ENCODE measurements at places on chromosomes 2 and 18.

GRCh38 chr2:97910403-97911205 lies 85.1 kb downstream of the TMEM131 start:
- no peak for DNase-seq

DNA sequence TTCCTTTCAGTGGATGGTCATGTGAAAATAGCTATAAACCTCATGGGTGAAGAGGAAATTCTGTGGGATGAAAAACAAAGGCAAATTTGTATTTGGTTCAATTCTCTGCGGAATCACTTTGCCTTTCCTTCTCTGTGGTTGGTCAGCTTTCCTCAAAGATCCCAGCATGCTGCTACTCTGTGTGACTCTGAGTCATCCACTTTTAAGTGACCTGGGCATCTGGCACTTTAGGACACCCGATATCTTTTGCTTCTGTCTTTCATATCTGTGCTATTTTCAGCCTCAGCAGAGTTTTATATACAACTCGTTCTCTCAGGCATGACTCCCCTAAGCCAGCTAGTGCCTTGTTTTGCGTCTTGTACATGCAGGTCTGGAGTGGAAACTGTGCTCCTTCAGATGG lies 217.0 kb upstream of the PIEZO2 start:
- no peak for DNase-seq

GRCh38 chr2:67616749-67617148 lies 219.6 kb downstream of the ETAA1 start:
- DNase-seq, result no peak

- no peak for DNase-seq
These were observed 15.7 kb upstream of the ACVR2A start for GRCh38 chr2:147829106-147829505.

DNA sequence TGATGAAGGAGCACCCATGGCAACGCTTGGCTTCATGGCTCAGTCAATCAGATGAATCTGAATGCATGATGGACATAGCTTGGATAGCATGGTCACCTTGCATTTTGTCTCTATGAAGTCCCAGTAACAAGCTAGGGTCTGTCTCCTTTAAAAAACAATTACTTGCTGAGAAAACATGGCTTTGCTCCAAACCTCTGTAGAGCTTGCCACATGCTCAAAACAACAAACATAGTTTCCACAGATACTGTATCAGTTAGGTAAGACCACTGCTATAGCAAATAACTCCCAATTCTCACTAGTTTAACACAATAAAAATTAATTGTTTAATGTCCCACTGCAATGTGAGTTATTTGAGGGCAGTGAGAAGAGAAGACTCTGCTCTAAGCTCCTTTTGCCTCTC lies 401.0 kb downstream of the IRS1 start:
- DNase-seq, result no peak

- no peak for DNase-seq
These were observed 47.3 kb downstream of the LDLRAD4 start for GRCh38 chr18:13265911-13266217.

DNA sequence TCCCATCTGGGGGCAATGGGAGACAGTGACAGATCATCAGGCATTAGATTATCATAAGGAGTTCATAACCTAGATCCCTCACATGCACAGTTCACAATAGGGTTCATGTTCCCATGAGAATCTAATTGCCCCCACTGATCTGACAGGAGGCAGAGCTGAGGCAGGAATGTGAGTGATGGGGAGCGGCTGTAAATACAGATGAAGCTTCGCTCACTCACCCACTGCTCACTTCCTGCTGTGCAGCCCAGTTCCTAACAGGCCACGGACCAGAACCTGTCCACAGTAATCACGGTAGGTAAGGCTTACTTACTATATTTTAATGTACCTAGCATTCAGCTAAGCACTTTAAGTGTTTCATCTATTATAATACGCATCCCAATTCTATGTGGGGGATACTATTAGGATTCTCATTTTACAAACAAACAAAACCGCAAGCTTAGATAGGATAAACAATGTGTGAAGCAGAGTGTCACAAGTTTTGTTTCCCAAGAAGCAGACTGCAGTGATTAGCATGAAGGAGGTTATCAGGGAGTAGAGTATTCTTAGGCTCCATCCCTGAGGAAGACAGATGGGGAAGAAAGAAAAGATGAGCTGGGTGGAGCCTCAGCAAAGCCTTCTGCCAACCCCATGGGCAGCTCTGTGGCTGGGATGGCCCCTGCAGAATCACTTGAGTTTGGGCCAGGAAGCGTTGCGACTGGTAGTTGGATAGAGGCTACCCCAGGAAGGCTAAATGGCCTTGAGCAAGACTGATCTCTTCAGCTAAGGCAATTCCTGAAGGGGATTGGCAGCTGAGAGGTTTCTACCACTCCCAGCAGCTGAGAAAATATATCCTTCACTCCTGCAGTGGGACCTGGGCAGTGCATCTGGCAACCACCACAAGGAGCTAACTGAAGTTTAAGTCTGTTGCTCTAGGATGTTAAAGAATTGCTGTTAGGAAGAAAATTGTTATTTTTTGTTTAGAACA lies 133.1 kb downstream of the MREG start:
- DNase-seq, result no peak

DNA sequence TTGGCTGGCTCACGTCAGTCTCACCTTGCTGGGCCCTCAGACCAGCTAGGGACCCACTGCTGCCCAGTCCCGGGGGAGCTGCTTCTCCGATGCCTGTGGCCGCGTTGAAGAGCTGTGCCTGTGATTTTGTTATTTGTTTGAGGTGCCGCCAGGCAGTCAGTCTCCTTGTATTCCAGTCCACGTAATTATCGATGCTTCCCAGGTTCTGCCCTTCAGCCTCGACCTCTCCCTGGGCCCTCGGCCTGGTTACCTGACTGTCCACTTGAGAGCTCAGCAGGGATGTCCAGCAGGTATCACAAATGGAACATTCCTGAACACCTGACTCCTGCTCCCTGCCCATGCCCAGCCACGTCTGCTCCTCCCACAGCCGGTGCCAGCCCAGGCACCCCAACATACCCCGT lies 195.9 kb upstream of the HS6ST1 start:
- no peak for DNase-seq

DNA sequence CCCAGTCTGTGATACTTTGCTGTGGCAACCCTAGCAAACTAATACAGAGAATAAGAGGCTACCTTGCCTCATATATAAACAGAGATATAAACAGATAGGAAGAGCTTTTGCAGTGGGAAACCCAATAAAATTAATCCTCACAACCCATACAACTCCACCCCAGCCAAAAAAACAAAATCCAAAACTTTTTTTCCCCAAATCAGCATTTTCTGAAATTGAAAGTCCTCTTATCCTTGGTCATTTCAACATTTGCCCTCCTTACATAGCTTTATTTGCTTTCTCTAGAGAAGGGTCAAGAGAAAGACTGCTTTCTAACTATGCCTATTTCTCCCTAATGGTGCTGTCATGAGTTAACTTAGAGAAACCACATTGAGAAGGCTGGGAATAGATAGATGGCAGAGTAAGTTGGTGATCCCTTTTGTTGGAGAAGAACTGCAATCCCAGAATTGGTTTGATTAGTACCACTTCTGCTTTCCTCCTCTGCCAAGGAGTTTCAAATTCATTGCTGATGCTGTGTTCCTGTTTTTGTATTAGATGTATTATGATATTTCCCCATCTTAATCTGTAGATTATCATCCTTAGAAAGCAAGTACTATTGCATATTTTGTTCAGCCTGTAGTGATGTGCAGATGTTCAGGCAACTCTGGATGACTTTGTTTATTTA lies 76.5 kb upstream of the B3GNT2 start:
- no peak for DNase-seq

DNA sequence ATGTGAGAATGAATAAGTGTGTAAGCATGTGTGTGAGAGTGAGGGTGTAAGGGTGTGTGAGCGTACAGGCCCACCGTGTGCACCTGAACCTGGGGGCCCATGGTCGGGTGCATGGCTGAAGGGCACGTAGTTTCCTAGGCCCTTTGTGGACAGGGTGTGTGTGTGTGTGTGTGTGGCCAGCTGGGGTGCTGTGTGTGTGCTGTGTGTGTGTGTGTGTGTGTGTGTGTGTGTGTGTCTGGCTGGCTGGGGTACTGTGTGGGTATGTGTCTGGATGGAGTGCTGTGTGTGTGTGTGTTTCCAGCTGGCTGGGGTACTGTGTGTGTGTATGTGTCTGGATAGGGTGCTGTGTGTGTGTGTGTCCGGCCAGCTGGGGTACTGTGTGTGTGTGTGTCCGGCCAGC lies 2.0 kb downstream of the SFTPB start:
- DNase-seq, result no peak

GRCh38 chr2:29212009-29212408 lies 96.8 kb downstream of the CLIP4 start:
- no peak for DNase-seq
